ENCODE measurements at places on chromosomes 1 and 21.

GRCh38 chr21:27306791-27307775, 340.2 kb upstream of the ADAMTS5 start:
- no peaks in the 10 kb centered on the region for H3K27me3 ChIP-seq
- no peak for DNase-seq
- no peaks in the 10 kb centered on the region for H3K4me1 ChIP-seq
- H3K36me3 ChIP-seq, result no peaks in the 10 kb centered on the region

GRCh38 chr1:27009601-27010197, 3.0 kb downstream of the TENT5B start:
- DNase-seq, result no peak
- no peaks in the 10 kb centered on the region for H3K27me3 ChIP-seq
- no peak overlapping the region for H3K27ac ChIP-seq
- peaks cover 49% of the 10 kb centered on the region for H3K4me1 ChIP-seq
- H3K36me3 ChIP-seq, result peaks cover 17% of the 10 kb centered on the region

DNA sequence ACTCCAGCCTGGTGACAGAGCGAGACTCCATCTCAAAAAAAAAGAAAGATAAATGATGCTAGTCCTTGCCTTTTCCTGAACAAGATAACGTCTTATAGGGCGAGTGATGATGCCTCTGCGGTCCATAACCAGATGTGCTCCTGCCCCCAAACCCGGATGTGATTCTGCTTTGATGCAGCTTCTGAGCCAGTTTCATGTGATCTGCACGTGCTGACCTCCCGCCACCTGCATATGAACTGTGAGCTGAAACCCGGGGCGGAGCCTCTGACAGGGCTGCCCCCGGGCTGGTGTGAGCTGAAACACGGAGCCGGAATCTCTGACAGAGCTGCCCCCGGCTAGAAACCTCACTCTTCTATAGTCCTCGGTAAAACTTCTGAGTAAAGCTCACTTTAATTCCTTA, 1.3 kb downstream of the KRTAP12-4 start:
- H3K4me3 ChIP-seq, result no peak overlapping the region
- no peak overlapping the region for H3K27ac ChIP-seq
- H3K36me3 ChIP-seq, result no peaks in the 10 kb centered on the region
- peaks cover 6% of the 10 kb centered on the region for H3K27me3 ChIP-seq
- no peaks in the 10 kb centered on the region for H3K4me1 ChIP-seq

GRCh38 chr1:236304682-236305081, 22.9 kb upstream of the ERO1B start:
- H3K4me3 ChIP-seq, result no peak overlapping the region
- DNase-seq, result no peak

- no peaks in the 10 kb centered on the region for H3K36me3 ChIP-seq
- H3K27me3 ChIP-seq, result no peaks in the 10 kb centered on the region
- H3K4me3 ChIP-seq, result no peak overlapping the region
- H3K4me1 ChIP-seq, result peaks cover 2% of the 10 kb centered on the region
- DNase-seq, result peak; percentile 25
These were observed 28.6 kb upstream of the IFNGR2 start for GRCh38 chr21:33374450-33375096.

DNA sequence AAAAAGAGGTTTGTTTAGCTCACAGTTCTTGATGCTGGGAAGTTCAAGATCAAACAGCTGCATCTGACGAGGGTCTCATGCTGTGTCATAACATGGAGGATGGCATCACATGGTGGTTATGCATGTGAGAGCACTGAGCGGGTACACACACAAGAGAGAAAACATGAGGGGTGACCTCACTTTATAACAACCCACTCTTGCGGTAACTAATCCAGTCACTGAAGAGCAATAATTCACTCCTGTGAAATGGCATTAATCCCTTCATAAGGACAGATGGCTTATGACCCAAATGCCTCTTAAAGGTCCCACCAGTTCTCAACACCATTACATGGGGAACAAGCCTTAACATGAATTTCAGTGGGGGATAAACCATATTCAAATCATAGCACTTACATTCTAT, 23.2 kb upstream of the CHIT1 start:
- H3K4me1 ChIP-seq, result no peaks in the 10 kb centered on the region
- H3K27me3 ChIP-seq, result peaks cover 25% of the 10 kb centered on the region
- DNase-seq, result no peak
- H3K36me3 ChIP-seq, result no peaks in the 10 kb centered on the region
- no peak overlapping the region for H3K4me3 ChIP-seq

DNA sequence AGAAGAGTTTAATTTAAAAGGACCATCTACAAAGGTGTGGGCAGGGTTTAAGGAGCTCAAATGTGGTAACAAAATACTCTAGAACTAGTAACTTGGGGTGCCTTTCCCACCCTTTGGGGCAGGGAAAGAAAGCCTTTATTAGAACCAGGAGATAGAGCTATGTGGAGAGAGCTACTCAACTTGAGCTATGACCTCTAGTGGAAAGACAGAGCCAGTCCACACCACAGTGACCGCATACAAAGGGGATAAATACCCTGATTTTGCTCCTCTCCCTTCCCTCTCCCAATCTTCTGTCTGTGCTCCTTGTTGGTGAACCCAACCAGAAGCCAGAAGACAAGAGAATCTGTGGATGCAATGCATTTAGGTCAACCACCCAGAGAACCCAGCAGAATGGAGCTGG, 54.4 kb upstream of the JAK1 start:
- no peaks in the 10 kb centered on the region for H3K27me3 ChIP-seq
- no peak overlapping the region for H3K27ac ChIP-seq
- H3K4me1 ChIP-seq, result no peaks in the 10 kb centered on the region
- H3K4me3 ChIP-seq, result no peak overlapping the region
- H3K36me3 ChIP-seq, result no peaks in the 10 kb centered on the region

DNA sequence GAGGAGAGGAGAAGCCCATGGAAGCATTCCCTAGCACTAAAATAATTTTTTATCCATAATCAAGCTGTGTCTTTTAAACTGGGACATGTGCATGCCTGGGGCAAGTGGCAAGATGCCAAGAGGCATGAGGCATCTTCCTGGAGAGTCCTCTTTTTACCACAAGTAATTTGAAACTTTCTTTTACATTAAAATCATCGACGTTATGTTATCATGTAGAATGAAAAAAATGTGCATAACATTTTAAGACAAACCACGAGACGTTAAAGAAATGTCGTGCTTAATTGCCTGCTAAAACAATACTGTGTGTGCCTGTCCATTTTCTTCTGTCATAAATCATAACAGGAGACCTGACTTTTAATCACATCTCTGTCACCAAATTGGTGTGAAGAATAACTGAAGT, 1.5 kb downstream of the STYXL2 start:
- no peak for DNase-seq
- no peak overlapping the region for H3K4me3 ChIP-seq
- no peaks in the 10 kb centered on the region for H3K4me1 ChIP-seq
- 0 out of 2 replicates have a peak, but pooled peaks cover 3% of the 10 kb centered on the region for H3K27me3 ChIP-seq

DNA sequence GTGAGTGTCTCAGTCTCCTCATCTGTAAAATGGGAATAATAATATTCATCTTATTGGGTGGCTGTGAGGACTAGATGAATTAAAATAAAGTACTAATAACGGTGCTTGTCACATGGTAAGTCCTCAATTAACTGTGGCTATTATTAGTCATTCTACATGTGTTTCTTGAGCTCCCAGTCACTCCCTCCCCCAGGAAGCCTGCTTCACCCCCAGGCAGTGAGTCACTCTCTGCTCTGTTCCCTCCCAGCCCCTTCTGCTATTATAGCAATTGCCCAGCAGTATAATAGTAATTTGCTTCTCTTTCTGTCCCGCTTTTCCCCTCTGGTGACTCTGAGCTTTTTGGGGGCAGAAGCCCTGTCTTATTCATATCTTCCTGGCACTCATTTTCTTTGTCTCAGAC, 102.0 kb downstream of the BEND5 start:
- H3K36me3 ChIP-seq, result no peaks in the 10 kb centered on the region
- H3K4me3 ChIP-seq, result no peak overlapping the region

DNA sequence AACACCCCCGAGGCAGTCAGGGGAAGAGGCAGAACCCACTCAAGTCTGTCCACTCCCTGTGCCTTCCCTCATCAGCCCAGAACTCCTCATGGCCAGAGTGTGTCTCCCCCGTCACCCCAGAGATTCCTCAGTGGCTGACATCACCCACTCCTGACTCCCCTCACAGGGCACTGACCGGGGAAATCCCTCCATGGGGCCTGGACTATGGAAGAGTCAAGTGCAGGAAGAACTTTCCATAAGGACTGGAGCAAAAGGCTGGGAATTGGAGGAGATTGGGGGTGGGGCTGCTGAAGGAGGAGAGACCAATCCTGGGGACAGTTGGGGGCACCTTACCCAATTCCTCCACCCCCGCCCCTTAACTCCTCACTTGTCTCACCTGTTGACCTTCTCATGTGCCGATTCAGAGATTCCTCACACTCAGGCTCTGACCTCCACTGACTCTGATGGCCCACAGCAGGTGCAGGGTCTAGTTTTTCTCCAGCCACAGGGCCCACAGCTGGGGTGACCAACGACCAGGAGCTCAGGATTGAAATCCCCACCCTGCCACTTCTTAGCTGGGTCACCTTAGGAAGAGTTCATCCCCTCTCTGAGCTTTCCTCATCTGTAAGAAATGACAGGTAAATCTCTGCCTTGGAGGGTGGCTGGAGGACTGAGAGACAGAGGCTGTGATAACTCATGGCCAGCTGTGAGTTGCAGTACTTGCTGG, 481 bp upstream of the EXTL1 start:
- no peak overlapping the region for H3K4me3 ChIP-seq
- no peaks in the 10 kb centered on the region for H3K36me3 ChIP-seq
- H3K27ac ChIP-seq, result no peak overlapping the region
- no peaks in the 10 kb centered on the region for H3K27me3 ChIP-seq

DNA sequence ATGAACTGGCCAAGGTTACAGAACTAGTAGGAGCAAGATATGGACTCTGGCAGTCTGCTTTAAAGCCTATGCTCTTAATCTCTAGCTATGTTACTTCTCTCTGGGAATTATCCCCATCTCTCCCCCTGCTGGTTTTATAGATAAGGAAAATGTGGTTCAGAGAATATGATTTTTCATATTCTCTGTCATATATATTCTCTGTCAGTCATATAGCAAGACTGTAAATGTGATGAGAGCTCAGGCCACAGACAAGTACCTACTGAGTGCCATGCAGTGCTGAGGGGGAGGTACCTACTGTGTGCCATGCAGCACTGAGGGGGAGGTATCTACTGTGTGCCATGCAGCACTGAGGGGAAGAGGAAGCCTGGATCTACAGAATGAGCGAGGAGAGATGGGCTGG, 220.3 kb upstream of the FGGY start:
- H3K36me3 ChIP-seq, result no peaks in the 10 kb centered on the region
- H3K27me3 ChIP-seq, result no peaks in the 10 kb centered on the region
- no peak for DNase-seq
- no peak overlapping the region for H3K27ac ChIP-seq
- no peak overlapping the region for H3K4me3 ChIP-seq

DNA sequence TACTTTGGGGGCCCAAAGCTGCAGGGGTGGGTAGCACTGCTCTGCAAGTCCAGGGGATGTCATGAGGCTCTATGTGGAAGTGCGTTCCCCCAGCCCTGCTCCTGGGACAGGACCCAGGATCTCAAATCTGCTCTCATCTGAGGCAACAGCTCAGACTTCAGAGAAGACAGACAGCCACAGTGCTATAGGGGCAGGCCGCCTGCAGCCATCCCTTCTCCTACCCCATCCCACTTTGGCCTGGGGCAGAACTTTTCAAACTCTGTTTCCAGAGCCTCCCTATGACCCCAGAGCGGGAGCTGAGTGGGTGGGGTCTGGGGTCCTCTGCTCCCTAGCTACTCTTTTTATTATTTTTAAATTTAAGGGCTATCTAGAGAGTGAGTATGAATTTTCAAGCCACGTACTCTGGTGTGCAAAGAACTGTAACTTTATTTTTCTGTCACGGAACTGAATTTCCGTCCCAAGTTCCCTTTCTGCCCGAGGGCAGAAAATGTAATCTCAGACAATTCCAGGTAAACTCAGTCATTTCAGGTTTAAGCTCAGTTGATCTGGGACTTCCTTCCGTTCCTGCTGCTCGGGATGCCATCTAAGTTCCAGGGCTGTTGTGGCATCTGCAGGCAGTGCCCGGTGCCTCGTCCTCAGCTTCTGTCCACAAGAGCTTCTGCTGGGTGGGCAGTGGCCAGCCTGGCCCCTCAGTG, 98.3 kb downstream of the ACTL8 start:
- 0 out of 2 replicates have a peak, but pooled peaks cover 8% of the 10 kb centered on the region for H3K27me3 ChIP-seq
- DNase-seq, result no peak
- no peaks in the 10 kb centered on the region for H3K4me1 ChIP-seq
- H3K27ac ChIP-seq, result no peak overlapping the region
- no peak overlapping the region for H3K4me3 ChIP-seq

- peaks cover 46% of the 10 kb centered on the region for H3K4me1 ChIP-seq
- H3K27me3 ChIP-seq, result no peaks in the 10 kb centered on the region
- DNase-seq, result peak; percentile 35
- no peak overlapping the region for H3K4me3 ChIP-seq
- H3K27ac ChIP-seq, result peak overlapping the region; percentile 13
- H3K36me3 ChIP-seq, result peaks cover 16% of the 10 kb centered on the region
These were observed 3.3 kb upstream of the F3 start for GRCh38 chr1:94544706-94545490.

DNA sequence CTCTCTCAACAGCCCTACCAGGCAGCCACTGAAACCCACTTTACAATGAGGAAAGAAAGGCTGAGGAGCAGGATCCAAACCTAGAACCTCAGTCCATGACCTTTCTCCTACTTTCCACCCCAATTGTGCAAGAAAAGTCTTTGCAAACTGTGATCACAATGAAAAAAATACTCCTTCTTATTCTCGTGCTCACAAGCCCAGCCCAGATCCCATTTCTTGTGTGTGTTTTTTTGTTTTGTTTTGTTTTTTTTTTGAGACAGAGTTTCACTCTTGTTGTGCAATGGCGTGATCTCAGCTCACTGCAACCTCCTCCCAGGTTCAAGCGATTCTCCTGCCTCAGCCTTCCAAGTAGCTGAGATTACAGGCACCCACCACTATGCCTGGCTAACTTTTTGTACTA, 97.7 kb downstream of the CRYAA start:
- H3K27me3 ChIP-seq, result peaks cover 12% of the 10 kb centered on the region
- H3K27ac ChIP-seq, result no peak overlapping the region
- no peaks in the 10 kb centered on the region for H3K36me3 ChIP-seq
- DNase-seq, result no peak
- H3K4me1 ChIP-seq, result no peaks in the 10 kb centered on the region

- no peaks in the 10 kb centered on the region for H3K4me1 ChIP-seq
- no peaks in the 10 kb centered on the region for H3K36me3 ChIP-seq
- H3K4me3 ChIP-seq, result no peak overlapping the region
- DNase-seq, result no peak
- H3K27ac ChIP-seq, result no peak overlapping the region
These were observed 101.2 kb downstream of the HMGB4 start for GRCh38 chr1:33965086-33965485.

DNA sequence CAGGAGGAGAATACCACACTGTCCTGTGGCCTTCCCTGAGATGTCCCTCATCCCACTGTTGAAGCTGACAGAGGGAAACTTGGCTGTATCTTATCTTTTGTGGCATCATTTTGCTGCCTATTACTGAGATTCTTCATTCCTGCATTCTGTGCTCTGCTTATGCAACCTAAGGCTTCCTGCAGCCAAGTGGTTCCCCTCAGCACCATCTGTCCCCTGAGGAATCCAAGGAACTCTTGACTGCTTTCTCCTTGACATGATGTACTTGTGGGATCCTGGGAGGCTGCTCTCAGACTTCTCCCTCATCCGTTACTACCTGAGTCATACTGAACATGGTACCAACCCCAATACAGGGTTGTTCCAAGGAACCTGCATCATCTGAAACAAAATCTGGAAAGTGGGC, 21.1 kb upstream of the RIMKLA start:
- H3K4me3 ChIP-seq, result no peak overlapping the region
- H3K4me1 ChIP-seq, result peaks cover 5% of the 10 kb centered on the region
- H3K36me3 ChIP-seq, result no peaks in the 10 kb centered on the region
- DNase-seq, result no peak
- H3K27ac ChIP-seq, result no peak overlapping the region
- H3K27me3 ChIP-seq, result no peaks in the 10 kb centered on the region
